ENCODE measurements at places on chromosomes 11 and 22.

GRCh38 chr11:122784325-122784955 lies 53.9 kb upstream of the CRTAM start:
- DNase-seq: peak; percentile 97

DNA sequence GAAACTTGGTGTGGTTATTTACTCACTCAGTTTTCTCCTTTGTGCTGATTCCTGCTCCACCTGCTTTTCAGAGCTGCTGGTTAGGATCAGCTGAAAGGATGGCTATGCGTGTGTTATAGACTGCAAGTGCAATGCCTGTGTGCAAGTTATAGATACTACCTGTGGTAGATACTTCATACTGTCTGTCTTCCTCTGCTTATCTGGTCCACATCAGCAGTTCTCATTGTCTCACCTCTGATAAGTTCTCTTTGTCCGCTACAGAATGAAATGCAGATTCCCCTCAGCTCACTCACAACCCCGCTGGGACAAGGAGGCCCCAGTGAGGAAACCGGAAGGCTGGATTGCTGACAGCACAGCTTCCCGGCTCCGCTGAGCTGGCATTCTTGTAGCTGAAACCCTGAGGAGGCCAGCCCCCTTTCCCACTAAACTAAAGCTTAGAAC lies 37.5 kb upstream of the LYVE1 start:
- peak; percentile 64 for DNase-seq

- peak; percentile 15 for DNase-seq
Measured at GRCh38 chr22:29765905-29766631, 739 bp downstream of the ZMAT5 start.

- DNase-seq: no peak
Measured at GRCh38 chr22:18067548-18068341, 10.0 kb upstream of the PEX26 start.

- DNase-seq: peak; percentile 70
Measured at GRCh38 chr11:19777377-19778102, 64.9 kb downstream of the NAV2 start.

All from EL (cell line).